ENCODE measurements at places on chromosomes 2 and 18. TPM values are rescaled to one million over a fixed set of nuclear protein-coding genes. Genes with fewer than 3 reads are reported as not detected.

Gene SCN9A
- total RNA-seq: 8.6 TPM

Gene PFN4
- total RNA-seq: not detected

Gene PLEK
- total RNA-seq: 1.8 TPM

- DNase-seq: no peak
Measured at GRCh38 chr2:32360416-32360815, 3.6 kb downstream of the BIRC6 start.

DNA sequence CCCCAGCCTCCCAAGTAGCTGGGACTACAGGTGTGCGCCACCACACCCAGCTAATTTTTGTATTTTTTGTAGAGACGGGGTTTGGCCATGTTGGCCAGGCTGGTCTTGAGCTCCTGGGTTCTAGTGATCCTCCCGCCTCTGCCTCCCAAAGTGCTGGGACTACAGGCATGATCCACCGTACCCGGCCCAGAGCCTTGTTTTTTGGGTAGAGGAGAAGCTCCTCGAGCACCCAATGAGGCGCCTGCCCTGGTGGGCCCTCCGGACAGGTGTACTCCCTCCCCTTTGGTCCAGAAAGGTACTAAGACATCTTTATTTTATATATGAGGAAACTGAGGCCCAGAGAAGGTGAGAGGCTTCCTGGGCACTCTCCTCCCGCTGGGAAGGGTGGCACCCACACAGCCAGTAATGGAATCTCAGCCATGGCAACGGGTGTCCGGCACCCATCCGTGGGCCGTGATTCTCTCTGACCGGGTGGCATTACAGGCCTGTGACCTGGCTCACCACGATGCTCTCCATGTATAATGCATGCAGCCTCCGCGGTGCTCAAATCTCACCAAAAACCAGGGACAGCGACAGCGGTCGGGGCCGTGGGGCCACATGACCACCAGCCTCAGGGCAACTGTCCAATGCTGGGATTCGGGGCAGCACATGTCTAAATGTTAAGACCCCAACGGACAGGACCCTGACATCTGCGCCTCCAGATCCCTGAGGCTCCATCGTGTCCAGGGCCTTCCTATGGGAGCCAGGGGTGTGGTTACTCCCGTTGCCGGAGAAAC is 16.8 kb upstream of the KLHL30 start:
- DNase-seq: no peak

GRCh38 chr2:203470371-203470770 is 64.7 kb downstream of the RAPH1 start:
- no peak for DNase-seq
